ENCODE measurements at places on chromosomes 2 and 18. TPM values are rescaled to one million over a fixed set of nuclear protein-coding genes. Genes with fewer than 3 reads are reported as not detected.

The NEU4 gene
- 0.38 TPM for total RNA-seq

The FTCDNL1 gene
- total RNA-seq = 2.0 TPM

The TANC1 gene
- 0.92 TPM for total RNA-seq

The NT5C1B gene
- total RNA-seq = not detected

The MYO3B gene
- total RNA-seq = 0.20 TPM

The CAVIN2 gene
- total RNA-seq = not detected

The ZDBF2 gene
- 10.5 TPM for total RNA-seq

DNA sequence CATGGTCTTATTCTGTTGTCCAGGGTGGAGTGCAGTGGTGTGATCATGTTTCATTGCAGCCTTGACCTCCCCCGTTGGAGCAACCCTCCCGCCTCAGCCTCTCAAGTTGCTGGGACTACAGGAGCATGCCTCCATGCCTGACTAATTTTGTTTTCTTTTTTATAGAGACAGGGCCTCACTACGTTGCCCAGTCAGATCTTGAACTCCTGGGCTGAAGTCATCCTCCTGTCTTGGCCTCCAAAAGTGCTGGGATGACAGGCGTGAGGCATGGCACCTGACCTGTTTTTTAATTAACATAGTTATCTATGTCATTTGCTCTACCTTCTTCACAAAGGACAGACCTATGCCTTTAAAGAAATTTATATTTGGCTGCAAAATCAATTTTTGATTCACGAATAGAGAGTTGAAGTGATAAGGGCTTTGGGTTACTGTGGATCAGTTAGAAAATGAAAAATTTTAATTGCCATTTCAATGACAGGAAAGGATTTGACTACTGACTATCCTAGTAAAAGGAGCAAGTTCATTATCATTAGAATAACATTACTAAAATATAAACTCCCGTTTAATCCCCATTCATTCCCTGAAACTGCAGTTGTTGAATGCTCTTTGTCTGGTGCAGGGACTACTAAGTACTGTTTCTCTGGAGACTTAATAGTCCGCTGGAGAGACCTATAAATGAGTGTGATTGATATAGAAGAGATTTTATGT lies 3.7 kb downstream of the RNF138 start:
- DNase-seq = peak; percentile 26

GRCh38 chr2:240131296-240131695 lies 4.8 kb downstream of the COPS9 start:
- no peak for DNase-seq

- no peak for DNase-seq
Observed at GRCh38 chr2:234751275-234751973, 200.4 kb upstream of the SH3BP4 start.

GRCh38 chr2:13545320-13545719 lies 828.6 kb downstream of the TRIB2 start:
- DNase-seq = no peak

- DNase-seq = no peak
Observed at GRCh38 chr2:45128580-45128997, 119.3 kb upstream of the SIX2 start.

DNA sequence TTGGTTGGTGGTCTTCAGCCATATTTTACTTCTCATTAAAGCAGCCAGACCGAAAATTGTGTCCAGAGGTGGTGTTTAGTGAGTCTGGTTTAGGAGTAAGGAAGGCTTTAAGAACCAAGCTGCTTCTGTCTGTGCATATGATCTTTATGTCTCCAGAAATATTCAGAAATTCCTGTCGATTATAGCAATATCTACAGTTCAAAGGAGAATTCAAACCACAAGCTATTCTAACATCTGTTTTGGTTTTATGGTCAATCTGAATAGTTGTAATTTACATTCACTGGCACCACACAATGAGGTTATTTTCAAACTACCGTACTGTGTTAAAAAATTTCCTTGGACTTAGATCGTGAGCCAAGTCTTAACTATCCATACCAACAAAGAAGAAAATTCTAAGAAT lies 11.3 kb downstream of the UPP2 start:
- DNase-seq = no peak

DNA sequence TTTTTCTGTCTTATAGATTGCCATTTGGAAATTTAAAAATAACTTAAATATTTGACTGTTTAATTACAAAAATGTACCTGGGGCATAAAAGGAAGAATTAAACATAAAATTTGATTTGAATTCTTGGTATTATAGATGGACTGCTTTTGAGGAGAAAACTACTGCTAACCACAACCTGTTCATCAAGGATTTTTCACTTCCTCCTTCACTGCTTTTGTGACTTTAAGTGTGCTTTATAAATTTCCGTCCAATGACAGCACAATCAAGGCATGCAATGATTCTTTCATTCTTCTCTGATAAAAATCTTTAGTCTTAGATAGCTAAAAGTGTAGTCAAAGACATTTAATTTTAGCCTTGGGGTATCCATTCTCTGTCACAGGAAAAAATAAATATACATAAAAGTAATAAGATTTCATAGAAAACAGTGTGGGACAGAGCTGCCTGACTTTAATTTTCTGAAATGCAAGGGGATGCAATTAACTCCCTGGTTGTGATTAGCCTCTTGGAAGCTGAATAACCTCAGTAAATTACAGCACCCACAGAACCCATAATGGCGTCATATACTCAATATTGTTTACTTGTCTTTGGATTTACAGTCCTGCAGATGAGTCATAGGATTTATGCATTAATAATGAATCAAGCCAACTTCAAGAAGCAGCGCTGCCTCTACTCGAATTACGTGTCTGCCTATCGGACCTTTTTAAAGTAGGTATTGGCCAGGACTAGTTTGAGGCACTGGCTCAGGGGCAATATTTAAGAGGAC lies 587.9 kb downstream of the NRXN1 start:
- DNase-seq = no peak

- DNase-seq = no peak
Observed at GRCh38 chr2:46656640-46657039, 177.3 kb downstream of the TMEM247 start.

GRCh38 chr18:55570966-55571365 lies 17.0 kb downstream of the TCF4 start:
- no peak for DNase-seq

DNA sequence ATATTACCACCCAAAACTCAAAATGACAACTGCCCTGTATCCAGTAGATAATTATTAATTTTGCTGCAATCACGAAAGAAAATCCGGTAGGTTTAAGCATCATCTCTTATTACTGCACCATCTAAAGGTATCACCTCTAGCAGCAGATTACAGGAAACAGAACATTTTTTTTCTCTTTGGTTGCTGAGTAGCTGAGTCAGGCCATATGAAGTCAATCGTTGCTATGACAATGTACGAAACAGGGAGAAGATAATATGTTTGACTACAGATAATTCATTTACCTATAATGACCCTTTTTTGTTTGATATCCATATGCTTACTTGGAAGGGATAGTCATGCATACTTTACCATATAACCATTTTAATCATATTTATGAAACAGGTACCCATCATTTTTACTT lies 831.6 kb upstream of the CHAC2 start:
- no peak for DNase-seq

DNA sequence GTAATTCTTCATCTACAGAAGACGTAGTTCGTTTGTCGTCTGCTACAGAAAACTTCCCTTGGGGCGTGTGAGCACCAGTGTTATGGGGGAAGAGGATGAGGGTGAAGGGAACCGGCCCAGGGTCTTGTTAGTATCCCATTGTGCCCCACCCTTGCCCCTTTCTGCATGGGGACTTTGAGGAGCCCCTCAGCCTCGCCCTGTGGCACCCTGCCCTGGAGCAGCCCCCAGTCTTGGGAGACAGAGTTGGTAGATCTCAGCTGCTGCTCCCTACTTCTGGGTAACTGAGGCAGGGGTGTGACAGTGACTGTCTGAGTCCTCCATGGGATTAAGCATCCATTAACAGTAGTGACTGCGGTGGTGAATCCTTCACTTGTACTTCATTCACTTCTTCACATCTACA lies 50.1 kb downstream of the RNF144A start:
- no peak for DNase-seq

DNA sequence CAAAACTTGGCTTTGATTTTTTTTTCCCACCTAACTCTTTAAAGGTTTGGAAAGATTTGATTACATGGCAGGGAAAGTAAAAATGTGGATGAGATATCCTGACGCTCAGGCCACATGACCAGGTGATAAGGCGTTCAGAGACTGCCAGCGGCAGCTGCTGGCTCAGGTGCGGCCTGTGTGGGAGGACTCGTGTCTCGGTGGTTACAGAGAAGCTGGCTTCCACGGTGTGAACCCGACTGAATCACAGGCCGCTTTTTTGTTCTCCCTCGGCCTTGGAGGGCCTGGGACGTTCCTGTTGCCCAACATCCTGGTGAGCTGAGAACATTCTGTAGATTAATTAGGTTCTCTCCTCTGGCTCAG lies 124.2 kb upstream of the ZNF516 start:
- DNase-seq = no peak

DNA sequence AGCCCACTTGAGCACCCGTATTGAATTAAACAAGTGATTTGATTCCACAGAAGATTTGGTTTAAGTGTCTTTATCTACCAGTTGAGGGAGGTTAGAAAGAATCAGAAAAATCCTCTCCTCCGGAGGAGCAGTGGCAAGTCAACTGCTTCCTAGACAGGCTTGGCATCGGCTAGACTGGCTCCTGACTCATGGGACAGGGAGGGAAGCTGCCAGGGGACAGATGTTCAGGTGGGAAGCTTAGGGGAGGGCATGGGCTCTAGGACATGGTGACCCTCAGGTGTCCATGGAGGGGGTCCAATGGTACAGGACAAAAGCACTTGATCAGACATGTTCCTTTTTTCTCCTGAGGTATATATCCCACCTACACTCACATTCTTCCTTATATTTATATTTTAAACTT lies 119.3 kb upstream of the IL1R2 start:
- DNase-seq = no peak

DNA sequence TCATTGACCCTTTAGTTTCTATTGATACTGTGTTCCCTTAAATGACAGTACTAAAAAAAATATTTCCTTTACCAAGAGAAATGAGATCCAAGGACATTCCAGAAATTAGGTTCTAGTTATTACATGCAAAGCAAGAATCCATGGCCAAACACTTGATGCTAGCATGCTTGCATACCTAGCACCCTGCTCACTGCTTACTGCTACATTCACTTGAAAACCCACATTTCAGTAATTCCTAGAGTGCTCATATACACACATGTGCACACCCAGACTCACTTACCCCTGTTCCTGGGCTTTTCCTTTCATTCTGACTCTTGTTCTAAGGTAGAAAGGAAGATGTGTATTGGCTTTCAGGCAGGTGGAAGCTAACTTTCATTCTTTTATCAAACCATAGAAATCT lies 395.9 kb downstream of the THSD7B start:
- DNase-seq = no peak

- no peak for DNase-seq
Observed at GRCh38 chr2:219404954-219405353, 13.2 kb upstream of the DES start.

GRCh38 chr2:233817995-233818638 lies 36.2 kb downstream of the HJURP start:
- DNase-seq = no peak

DNA sequence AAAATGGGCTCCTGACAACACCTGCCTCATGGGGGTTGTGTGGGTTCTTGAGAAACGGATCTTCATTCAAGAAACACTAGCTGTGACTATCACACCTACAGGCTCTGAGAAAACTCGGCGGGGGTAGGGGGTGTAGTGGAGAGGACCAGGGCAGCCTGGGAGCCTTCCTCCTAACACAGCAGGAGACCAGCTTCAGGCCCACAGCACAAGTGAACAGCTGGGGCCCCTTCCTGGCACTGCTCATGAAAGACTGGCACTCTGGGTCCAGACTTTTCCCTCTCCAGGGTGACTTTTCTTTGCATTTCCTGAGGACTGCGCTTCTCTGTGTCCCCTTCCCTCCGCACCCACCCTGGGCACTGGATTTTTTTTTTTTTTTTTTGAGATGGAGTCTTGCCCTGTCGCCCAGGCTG lies 7.2 kb upstream of the SEMA4C start:
- DNase-seq = no peak

All from activated CD8-positive, alpha-beta T cell treated with anti-CD3 and anti-CD28 coated beads for 36 hours (primary cell).